ENCODE measurements at places on chromosomes 12 and 14. TPM values are rescaled to one million over a fixed set of nuclear protein-coding genes. Genes with fewer than 3 reads are reported as not detected.

HOXC6 gene
- not detected for total RNA-seq

MYBPC1 gene
- total RNA-seq, result not detected

IL25 gene
- not detected for total RNA-seq

TMEM120B gene
- 5.6 TPM for total RNA-seq

DNA sequence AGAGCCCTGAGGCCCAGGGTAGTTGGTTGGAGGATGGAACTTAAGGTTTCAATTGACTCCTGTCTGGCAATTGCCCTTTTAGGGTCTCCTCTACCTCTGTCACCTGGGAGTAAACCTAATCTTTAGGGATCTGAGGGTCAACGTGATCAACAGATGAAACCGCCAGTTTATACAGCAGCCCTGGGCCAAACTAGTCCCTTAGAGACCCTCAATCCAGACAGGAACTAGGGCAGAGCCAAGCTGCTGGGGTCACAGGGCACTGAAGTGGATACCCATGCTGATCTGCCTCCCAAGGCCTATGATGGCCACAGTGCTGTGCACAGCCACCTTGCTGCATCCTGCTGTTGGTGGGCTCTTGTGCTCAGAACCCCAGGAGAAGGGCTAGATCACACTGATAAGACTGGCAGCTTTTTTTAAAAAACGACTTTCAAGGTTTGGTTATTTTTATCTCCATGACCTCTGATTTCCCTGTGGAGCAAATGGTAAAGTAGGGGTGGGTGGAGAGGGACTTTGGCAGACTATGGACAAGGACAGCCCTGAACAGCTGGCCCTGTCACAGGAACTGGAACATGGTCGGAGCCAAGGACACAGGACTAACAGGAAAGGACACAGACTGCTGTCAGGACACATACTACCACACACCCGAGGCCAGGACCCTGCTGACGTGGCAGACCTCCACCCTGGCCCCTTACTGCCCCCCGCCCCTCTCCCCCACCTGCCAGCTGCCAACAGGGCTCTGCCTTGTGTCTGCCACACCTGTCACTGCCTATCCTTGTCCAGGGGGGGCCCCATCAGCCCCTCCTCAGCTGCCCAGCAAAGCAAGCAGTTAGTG lies 474 bp downstream of the FITM1 start:
- DNase-seq, result peak; percentile 90

GRCh38 chr14:74541225-74541624 lies 47.7 kb downstream of the ISCA2 start:
- no peak for DNase-seq

- no peak for DNase-seq
Measured at GRCh38 chr14:103386713-103387329, 1.6 kb downstream of the MARK3 start.

DNA sequence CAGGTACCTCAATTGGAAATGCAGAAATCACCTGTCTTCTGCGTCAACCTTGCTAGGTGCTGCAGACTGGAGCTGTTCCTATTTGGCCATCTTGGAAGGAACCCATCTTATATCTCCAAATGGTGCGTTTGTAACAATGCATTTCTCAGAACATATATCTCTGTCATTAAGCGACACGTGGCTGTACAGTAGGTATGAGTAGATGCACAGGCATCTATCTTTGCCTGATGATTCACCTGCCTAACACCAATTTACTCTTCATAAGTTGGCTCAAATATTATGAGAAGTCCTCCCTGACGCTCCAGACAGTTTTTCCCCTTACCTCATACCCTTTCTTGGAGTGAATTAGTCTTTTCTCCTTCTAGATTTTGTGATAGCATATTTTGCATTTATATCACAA lies 44.2 kb downstream of the GPR137C start:
- DNase-seq, result no peak

DNA sequence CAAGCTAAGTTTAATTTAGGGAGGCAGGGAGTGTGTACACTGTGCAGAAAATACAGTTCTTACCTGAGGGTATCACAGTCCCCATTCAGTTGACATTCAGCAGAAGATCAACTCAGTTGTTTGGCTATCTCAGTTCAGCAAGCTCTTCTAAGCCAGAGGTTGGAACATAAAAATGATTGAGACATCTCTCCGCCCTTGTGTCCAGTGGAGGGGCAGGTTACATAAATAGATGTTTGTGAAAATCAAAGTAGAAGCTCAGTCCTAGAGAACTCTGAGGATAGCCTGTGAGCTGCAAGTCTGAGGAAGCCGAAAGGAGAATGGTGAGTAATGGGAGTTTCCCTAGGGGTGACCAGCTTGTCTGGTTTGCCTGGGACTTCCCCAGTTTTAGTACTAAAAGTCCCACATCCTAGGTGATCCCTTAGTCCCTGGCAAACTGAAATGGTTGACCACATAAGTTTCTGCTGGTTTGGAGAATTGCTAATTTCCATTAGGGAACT lies 251.4 kb upstream of the ATP2B1 start:
- DNase-seq, result no peak

DNA sequence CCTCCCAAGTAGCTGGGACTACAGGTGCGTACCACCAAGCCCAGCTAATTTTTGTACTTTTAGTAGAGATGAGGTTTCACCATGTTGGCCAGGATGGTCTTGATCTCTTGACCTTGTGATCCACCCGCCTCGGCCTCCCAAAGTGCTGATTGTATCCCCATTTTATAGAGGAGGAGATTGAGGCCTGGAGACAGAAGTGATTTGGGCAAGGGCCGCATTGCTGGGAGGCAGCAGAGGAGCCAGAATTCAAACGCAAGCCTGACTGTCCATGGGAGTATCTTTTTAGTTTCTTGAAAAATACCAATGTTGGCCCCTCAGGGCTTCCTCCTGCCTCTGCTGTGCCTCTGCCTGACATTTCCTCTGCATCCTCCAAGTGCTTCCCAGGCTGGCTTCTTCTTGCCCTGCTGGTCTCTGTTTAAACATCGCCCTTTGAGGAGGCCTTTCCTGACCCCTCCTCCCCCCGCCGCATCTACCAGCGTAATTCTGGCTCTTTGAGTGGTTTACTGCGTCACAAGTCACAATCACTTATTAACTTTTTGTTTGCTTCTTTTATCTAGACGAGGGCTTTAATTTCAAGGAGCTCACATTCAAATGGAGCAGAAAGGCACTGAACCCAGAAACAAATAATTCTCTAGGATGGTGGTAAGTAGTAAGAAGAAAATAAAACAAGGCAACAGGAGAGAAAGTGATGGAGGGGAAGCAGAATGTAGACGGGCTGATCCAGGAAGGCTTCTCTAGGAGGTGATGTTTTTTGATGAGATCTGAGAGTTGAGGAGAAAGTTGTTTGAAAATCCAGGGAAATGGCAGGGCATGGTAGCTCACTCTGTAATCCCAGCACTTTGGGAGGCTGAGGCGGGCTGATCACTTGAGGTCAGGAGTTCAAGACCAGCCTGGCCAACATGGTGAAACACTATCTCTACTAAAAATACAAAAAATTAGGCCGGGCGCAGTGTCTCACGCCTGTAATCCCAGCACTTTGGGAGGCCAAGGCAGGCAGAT lies 91.0 kb upstream of the MED13L start:
- peak; percentile 63 for DNase-seq

DNA sequence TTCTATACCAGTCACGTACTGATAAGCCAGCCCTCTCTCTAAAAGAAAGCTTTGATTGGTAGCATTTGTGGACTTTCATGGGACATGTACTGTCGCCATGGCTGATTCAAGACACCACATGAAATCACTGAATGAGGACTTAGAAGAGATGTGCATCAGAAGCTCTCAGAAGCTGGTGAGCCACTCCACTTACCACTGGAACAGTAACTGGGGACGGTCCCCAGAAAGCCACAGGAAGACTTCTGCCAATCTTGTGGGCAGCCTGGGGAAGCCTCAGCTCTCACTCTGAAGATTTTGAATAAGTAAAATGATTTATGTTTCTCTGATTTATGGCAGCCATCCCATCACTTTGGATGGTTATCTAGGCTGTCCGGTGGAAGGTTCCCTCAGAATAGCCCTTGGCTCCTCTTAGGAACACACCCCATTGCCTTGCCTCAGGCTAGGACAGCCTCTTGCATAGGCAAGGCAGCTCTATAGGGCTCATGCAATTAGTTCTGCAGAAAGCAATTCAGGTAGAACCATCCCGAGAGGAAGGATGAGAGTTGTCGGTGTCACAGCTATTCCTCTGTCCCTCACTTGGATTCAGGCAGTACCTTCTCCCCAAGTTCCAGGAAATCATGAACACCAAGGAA lies 9.8 kb downstream of the DHRS1 start:
- DNase-seq, result no peak
